Activated T-helper 2 cell treated with anti-CD3 and anti-CD28 coated beads, Interferon-gamma antibody, Interleukin-2, Interleukin-4, amounts not matched to agents 10 μg/mL and 5 μg/mL and 100 μg/mL, durations not matched to agents 14 hours and 24 hours and 36 hours (primary cell): ENCODE measurements at places on chromosomes 11 and 22.

- no peak overlapping the region for H3K27ac ChIP-seq
- no peak for DNase-seq
- no peaks in the 10 kb centered on the region for H3K36me3 ChIP-seq
- no peaks in the 10 kb centered on the region for H3K27me3 ChIP-seq
- no peak overlapping the region for H3K4me3 ChIP-seq
- no peaks in the 10 kb centered on the region for H3K4me1 ChIP-seq
Observed at GRCh38 chr11:21761000-21761399, 431.9 kb upstream of the ANO5 start.

DNA sequence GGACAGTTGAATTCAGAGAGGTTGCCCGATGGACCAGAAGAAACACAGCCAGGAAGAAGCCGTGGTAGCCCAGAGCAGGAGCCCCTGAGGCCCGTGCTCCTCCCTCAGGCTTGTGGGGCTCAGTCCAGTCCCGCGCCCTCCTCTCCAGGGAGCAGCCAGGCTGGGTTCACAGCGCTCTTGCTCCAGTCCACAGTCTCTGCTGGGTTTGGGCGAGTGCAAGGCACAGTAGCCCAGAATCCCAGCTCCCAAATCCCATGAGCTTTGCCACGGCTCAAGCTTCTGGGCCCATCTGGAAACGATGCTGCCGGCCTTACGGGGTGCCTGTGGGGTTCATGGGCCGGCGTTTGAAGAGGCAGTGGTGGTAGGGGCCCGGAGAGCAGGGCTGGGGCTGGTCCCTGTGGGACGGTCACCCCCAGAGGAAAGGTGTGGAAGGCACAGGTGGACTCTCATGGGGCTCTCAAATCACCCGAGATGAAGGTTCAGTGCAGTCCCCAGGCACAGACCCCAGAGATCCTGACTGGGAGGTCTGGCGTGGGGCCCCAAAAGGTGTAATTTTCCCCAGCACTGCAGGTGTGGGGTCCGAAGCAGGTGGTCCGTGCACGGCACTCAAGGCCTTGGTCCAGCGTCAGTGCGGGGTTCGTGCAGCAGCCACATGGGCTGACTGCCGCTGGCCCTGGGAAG is 30.6 kb upstream of the ATXN10 start:
- peaks cover 51% of the 10 kb centered on the region for H3K27me3 ChIP-seq
- no peak overlapping the region for H3K27ac ChIP-seq
- peaks cover 22% of the 10 kb centered on the region for H3K4me1 ChIP-seq
- H3K4me3 ChIP-seq, result no peak overlapping the region
- no peaks in the 10 kb centered on the region for H3K36me3 ChIP-seq

- H3K4me1 ChIP-seq, result no peaks in the 10 kb centered on the region
- no peak overlapping the region for H3K4me3 ChIP-seq
- no peak for DNase-seq
- no peaks in the 10 kb centered on the region for H3K27me3 ChIP-seq
Observed at GRCh38 chr11:101757741-101758140, 157.1 kb upstream of the CEP126 start.

GRCh38 chr22:34851918-34852662 is 213.9 kb upstream of the ISX start:
- DNase-seq, result no peak
- H3K27me3 ChIP-seq, result no peaks in the 10 kb centered on the region
- no peak overlapping the region for H3K4me3 ChIP-seq
- no peak overlapping the region for H3K27ac ChIP-seq

- H3K4me3 ChIP-seq, result no peak overlapping the region
- H3K27me3 ChIP-seq, result no peaks in the 10 kb centered on the region
- H3K36me3 ChIP-seq, result peaks cover 19% of the 10 kb centered on the region
Observed at GRCh38 chr11:61460474-61460881, 30.6 kb downstream of the SDHAF2 start.

- no peaks in the 10 kb centered on the region for H3K36me3 ChIP-seq
- H3K27me3 ChIP-seq, result no peaks in the 10 kb centered on the region
- H3K4me3 ChIP-seq, result no peak overlapping the region
Observed at GRCh38 chr11:1487091-1487850, 692 bp upstream of the MOB2 start.

- H3K27me3 ChIP-seq, result no peaks in the 10 kb centered on the region
- H3K4me3 ChIP-seq, result no peak overlapping the region
- DNase-seq, result no peak
- H3K4me1 ChIP-seq, result no peaks in the 10 kb centered on the region
- H3K36me3 ChIP-seq, result no peaks in the 10 kb centered on the region
Observed at GRCh38 chr11:109794501-109794900, 298.7 kb upstream of the ZC3H12C start.

GRCh38 chr11:19628018-19628417 is 84.6 kb upstream of the NAV2 start:
- H3K27ac ChIP-seq, result no peak overlapping the region
- no peak overlapping the region for H3K4me3 ChIP-seq
- H3K27me3 ChIP-seq, result no peaks in the 10 kb centered on the region
- H3K36me3 ChIP-seq, result no peaks in the 10 kb centered on the region
- H3K4me1 ChIP-seq, result no peaks in the 10 kb centered on the region
- DNase-seq, result no peak

DNA sequence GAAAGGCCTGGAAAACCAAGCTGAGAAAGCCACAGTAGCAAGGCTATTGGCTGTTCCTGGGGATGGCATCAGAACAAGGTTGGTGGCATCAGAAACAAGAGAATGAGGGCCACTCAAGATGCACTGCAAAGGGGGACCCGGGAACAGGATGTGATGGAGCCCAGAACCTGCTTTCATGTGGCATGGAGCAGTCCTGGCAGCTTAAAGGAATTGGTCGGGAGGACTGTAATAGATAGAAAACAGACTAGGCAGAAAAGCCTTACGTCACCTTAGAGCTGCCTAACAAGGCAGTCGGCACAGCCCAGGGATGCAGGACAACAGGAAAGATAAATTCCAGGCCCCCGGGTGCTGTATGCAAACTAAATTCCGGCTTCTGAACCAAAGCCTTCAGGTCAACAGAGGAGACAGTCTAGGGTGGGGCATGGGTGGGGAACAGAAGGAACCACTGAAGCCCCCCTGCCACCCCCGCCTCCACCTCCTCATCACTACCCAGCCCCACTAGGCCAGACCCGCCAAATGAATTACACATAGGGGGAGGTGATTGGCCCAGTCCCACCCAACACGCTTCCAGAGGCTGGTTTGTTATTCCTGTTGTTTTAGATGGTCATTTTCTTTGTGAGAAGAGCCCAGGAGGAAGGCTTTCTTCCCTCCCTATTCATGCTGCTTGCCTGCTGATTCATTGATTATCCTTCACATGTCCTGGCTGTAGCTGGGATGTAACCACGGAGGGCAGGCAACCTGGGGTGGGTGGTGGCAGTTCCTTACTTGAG is 25.7 kb upstream of the LRRC55 start:
- DNase-seq, result no peak
- no peaks in the 10 kb centered on the region for H3K36me3 ChIP-seq
- no peak overlapping the region for H3K27ac ChIP-seq
- no peaks in the 10 kb centered on the region for H3K4me1 ChIP-seq

- H3K4me3 ChIP-seq, result no peak overlapping the region
- DNase-seq, result no peak
- peaks cover 20% of the 10 kb centered on the region for H3K36me3 ChIP-seq
- no peaks in the 10 kb centered on the region for H3K27me3 ChIP-seq
Observed at GRCh38 chr11:118321386-118322082, 17.0 kb downstream of the CD3E start.

DNA sequence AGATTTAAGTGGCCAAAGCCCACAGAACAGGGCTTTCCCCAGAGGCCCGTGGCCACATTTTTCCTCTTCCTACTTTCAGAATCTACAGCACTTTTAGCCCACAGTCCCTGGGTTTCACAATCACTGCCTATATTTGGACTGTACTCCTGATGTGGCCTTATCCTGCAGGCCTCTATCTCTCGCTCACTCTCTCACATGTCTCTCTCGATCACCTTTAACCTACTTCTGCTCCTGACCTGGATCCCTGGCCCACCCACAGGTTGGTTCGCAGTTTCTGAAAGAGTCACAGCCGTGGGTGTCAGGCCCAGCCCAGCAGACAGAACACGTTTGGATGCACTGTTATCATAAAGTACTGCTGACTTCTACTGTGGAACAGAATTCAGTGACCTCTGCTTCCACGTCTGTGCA is 55.5 kb downstream of the LARGE1 start:
- no peak overlapping the region for H3K4me3 ChIP-seq
- no peak for DNase-seq
- H3K27me3 ChIP-seq, result no peaks in the 10 kb centered on the region
- no peaks in the 10 kb centered on the region for H3K36me3 ChIP-seq
- no peak overlapping the region for H3K27ac ChIP-seq
- no peaks in the 10 kb centered on the region for H3K4me1 ChIP-seq

DNA sequence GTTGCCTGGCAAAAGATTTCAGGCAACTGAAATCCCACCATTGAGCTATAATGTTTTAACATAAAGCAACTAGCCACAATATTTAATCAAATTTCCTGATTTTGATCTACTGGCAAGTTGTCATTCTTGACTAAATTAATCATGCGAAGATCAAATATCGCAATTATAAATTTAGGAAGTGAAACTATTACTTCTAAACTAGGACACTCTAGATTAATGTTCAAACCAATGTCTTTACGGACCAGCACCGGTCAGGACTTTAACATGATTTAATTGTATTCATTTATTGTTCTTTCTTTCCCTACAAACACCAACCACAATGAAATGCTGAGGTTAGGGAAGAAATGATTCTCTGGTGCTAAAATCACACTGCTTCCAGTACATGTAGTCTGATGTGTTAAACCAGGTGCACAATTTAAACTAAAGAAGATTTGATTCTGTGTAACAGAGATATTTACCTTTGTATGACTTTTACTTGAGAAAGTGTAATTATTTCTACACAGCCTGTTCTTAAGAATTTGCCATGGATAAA is 14.9 kb downstream of the GAS2 start:
- no peak for DNase-seq
- H3K27ac ChIP-seq, result no peak overlapping the region
- H3K4me1 ChIP-seq, result no peaks in the 10 kb centered on the region

DNA sequence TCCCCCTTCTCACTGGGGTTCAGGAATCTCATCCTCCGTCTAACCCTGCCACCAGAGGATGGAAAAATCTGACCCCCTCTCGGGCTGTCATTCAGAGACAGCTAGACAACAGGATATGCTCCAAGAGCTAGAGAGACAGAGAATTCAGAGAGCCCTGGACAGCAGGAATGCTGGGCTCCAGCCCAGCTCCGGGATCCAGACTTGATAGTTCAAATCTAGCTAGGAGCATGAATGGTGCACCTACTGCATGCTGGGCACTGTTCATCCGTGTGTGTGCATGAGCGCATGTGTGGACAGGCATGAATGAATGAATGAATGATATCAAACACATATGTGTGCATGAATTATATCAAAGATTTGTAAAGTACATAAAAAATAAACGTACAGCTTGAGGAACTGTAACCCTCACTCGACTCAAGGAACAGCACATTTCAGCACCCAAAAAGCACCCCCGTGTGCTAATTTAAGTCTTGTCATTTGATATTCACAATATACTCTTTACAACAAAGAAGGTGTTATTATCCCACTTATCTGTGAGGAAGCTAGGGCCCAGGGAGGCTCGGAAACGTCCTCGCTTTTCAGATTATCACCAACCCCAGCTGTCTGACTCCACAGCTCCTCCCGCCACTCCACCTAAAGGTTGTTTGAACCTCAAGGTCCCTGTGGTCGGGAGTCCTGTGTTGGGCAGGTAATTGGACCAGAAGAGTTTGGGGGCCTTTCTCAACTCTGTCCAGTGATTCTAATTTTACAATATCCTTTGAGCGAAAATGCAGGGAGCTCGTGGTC is 640 bp upstream of the VSIG10L2 start:
- no peak overlapping the region for H3K27ac ChIP-seq
- peaks cover 5% of the 10 kb centered on the region for H3K4me1 ChIP-seq
- H3K27me3 ChIP-seq, result no peaks in the 10 kb centered on the region
- H3K4me3 ChIP-seq, result no peak overlapping the region
- DNase-seq, result no peak

DNA sequence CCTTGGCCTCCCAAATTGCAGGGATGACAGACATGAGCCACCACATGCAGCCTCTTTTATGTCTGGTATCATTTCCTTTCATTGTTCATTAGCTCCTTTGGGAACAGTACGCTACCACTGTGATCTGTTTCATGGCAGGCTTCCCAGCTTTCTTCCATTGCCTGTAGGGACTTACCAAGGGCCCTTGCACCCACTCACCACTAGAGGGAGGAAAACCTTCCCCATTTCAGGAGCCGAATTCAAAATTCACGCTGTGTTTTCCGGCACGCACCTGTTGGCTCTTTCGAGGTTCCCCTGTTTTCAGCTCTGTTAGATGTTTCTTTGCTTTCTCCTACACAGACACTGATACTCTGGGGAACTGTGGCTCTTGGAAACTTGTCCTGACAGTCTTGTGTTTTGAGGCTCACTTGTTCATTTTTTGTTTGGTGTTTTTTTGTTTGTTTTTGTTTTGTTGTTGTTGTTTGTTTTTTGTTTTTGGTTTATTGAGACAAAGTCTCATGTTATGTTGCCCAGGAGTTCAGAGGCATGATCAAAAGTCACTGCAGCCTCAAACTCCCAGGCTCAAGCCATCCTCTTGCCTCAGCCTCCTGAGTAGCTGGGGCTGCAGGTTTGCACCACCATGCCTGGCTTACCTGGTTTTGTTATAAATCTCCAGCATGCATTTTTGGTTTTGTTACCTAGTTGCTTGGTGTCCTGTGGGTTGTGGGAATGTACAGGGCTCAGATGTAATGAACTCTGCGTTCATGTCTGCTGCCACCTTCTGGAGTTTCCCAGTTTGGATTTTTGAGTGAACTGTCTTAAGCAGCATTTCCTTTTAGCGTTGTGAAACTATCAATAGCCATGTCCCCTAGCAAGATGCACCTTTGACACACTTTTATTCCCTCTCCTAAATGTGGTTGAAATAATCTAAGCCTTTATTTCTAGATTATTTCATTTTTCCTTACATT is 2.3 kb downstream of the KRTAP5-11 start:
- H3K27me3 ChIP-seq, result peaks cover 9% of the 10 kb centered on the region
- H3K36me3 ChIP-seq, result no peaks in the 10 kb centered on the region
- no peaks in the 10 kb centered on the region for H3K4me1 ChIP-seq
- DNase-seq, result no peak
- H3K27ac ChIP-seq, result no peak overlapping the region

DNA sequence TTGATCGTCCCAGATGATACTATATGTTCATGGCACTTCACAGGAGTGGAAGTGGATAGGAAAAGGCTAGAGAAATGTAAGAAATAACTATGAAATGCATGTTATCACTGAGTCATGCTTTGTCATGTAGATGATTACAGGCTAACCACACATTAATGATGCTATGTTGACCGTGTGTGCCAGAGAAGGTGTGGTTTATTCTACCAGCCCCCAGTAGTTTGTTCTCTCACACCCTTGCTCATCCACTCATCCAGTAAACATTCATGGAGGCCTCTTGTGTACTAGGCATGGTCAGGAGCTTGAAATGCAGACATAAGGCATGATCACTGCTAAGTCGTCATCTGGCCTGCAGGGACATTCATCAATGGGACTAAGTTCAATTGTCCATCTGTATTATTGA is 153.0 kb upstream of the PITPNB start:
- no peak overlapping the region for H3K27ac ChIP-seq
- peaks cover 2% of the 10 kb centered on the region for H3K27me3 ChIP-seq
- no peaks in the 10 kb centered on the region for H3K36me3 ChIP-seq

GRCh38 chr11:2218031-2218633 is 46.5 kb upstream of the TH start:
- peaks cover 14% of the 10 kb centered on the region for H3K27me3 ChIP-seq
- no peaks in the 10 kb centered on the region for H3K36me3 ChIP-seq
- peaks cover 3% of the 10 kb centered on the region for H3K4me1 ChIP-seq
- no peak overlapping the region for H3K4me3 ChIP-seq
- no peak for DNase-seq
